ENCODE measurements at places on chromosomes 1 and 21. TPM values are rescaled to one million over a fixed set of nuclear protein-coding genes. Genes with fewer than 3 reads are reported as not detected.

DNA sequence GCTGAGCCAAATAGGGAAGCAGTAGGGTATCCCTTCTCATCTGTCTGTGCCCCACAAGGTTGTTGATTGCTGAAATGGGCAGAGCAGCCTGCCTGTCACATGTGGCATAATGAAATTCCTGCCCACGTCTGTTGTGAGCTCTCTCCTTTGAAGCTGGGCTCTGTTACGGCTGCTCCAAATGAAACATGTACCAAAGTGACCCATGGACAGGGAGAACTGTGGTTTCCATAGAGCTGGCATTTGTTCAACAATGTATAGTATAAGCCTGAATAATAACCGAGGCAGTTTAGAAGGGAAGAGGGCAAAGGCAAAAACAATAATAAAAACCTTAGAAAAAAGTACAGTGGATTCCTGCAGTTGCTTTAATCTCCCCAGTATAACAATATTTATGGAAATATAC, 149.7 kb downstream of the LYPLAL1 start:
- no peak for DNase-seq

- DNase-seq: no peak
Observed at GRCh38 chr21:38567335-38567969, 69.2 kb upstream of the ERG start.

GRCh38 chr1:160451119-160451858, 50.9 kb downstream of the VANGL2 start:
- no peak for DNase-seq

GRCh38 chr1:205593967-205594366, 37.8 kb downstream of the ELK4 start:
- no peak for DNase-seq

DNA sequence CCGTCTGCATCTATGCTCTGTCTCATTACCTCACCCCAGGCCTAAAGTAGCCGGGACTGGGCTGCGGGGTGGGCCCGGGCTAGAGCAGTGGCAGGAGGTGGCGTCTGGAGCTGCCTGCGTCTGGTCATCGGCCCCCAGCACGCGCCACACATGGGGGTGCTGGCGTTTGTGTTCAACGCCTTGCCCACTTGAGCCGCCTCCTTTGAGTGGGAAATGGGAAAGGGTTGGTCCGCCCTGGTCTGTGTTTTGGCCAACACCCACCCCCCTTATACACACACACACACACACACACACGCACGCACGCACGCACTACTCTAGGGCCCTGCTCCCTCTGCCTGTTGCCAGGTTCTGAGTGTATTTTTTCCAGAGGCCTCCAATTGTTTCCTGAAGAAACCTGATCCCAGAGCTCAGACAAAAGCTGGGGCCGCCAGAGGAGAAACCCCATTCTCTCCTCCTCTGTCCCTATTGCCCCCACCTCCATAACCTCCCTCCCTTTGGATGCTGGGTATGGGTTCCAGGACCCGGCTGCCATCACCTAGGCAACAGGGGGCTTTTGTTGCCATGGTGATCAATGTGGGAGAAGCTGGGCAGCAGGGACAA, 10.1 kb downstream of the VANGL2 start:
- no peak for DNase-seq

- DNase-seq: no peak
Observed at GRCh38 chr1:94438692-94439276, 20.6 kb downstream of the ABCD3 start.

- no peak for DNase-seq
Observed at GRCh38 chr1:52237430-52237829, 95.5 kb downstream of the ZFYVE9 start.

Gene NKAIN1
- 0.13 TPM for total RNA-seq

Gene C1QTNF12
- total RNA-seq: 3.5 TPM

Gene FAM177B
- not detected for total RNA-seq

Gene DYRK3
- total RNA-seq: 9.5 TPM

Gene SNRPE
- total RNA-seq: 76.4 TPM

Gene ZFYVE9
- total RNA-seq: 35.8 TPM

Measured in sciatic nerve (tissue), 2 donors.